ENCODE measurements at places on chromosomes 1 and 21.
A peak's percentile ranks its signal among the peaks of the same experiment; 100 is the strongest.

DNA sequence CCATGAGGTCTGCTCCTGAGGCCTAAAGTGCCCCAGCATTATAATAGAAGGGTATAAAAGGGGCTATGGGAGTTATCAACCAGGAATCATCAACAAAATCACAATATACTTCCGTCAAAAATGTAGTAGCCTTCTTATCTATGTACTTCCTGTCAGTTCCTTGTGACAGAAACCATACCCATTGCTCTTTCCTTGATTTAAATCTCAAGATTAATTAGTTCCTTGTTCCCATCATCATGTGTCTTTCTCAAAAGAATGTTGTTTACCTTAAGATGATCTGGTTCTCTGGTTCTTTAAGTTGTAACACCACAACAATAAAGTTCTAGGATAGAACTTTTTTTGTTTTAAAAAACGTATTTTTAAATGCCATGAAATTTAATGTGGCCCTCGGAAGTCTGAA is 833.3 kb downstream of the LTN1 start:
- no peak for DNase-seq

GRCh38 chr1:207470927-207471326 is 16.8 kb downstream of the CR2 start:
- no peak for DNase-seq

DNA sequence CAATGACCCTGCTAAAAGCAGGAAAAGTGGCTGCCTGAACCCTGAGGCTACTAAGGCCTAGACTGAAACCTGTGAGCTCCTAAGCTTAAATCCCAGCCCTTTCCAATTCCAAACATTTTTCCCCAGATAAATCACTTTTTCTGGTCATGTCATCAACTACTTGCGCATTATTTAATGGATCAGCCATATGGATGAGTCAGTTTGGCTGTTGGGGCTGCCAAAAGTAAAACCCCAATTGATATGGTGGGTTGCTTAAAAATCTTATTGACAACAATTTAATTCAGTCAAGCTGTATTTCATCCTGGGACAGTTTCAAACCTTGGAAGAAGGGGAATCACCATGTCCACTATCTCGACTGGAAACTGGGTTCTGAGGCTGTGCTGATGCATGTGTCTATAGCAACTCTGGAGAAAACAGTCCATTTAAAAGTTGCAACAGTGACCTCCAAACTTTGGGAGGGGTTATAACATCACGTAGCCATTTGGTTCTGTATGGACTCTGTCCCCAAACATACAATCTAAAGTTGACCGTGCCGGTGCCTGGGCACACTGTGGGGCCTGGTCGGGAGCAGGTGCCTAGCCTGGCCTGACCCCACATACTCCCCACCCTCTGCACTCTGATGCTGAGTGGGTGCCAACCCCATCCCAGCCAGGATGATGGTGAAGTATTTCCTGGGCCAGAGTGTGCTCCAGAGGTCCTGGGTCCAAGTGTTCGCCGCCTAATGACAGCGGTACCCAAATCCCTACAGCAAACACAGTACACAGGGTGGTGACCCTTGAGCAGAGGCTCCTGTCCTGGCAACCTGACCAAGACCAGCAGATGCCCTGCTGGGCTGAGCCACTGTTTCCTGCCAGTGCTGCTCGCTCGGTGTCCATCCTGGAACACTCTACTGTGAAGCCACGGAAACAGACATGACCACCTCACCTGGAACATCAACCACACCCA is 46.5 kb upstream of the LRRC52 start:
- DNase-seq: no peak

DNA sequence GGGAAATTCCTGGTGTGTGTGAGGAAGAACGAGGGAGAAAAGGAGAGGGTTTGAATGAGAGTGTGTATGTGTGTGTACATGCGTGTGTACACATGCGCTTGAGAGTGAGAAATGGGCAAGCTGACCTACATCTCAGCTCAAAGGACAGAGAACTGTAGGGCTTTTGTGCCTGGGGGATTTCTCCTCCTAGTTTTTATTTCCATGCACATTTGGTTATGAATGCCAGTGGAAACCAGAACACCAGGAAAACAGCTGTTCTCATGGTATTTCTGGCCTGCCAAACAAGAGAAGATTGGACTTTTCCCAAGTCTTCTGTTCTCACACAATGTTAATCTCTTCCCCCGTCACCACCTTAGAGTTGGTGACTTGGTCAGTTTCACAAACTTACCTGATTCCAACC is 45.2 kb downstream of the SLC44A3 start:
- DNase-seq: peak; percentile 40

GRCh38 chr1:66437136-66437401 is 96.9 kb upstream of the SGIP1 start:
- DNase-seq: no peak

DNA sequence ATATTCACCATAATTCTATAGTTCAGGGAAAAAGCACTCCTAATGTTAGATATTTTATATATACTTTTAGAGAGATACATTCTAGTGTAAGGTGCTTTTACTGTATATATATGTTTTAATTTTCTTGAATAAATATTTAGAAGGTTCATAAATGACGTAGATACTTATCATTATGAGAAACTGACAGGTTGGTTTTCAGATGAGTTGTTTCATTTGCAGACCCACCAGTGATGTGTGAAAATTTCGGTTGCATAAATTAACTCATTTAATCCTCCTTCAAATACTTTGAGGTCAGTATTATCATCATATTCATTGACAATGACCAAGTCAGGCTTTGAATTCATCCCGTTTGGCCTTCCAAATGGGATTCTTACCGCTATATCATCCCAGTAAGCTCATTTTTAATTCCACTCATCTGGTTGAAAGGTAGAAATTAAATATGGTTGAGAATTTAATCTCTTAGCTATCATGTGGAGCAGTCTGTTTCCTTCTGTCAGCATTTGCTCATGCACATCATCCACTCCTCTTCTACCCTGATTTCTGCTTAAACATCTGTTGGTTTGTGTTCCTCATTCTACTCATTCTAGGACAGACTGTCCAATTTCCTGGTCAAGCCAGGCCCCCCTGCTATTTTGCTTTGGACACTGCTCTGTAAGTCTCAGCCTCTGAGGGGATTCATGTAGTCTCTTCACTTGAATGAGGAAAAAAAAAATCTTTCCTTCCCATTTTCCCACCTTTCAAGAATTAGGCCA is 1156.6 kb downstream of the PLA2G4A start:
- DNase-seq: no peak

DNA sequence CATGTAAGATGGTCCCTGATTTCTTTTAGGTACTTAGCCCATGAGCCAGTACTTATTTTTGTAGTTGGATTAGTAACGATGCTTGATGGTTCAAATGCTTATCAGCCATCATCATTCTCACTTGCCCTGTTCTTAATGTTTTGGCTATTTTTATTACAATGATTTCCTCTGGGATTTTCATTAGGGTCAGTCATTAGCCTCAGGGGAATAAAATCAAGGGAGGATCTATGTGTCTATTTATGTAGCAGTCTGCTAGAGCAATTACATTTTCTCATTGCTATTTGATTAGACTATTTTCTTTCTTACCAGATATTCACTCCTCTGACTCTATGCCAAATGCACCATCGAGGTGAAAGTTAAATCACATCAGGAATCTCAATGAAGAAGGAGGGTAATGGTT is 10.9 kb upstream of the CCT8 start:
- peak; percentile 31 for DNase-seq

DNA sequence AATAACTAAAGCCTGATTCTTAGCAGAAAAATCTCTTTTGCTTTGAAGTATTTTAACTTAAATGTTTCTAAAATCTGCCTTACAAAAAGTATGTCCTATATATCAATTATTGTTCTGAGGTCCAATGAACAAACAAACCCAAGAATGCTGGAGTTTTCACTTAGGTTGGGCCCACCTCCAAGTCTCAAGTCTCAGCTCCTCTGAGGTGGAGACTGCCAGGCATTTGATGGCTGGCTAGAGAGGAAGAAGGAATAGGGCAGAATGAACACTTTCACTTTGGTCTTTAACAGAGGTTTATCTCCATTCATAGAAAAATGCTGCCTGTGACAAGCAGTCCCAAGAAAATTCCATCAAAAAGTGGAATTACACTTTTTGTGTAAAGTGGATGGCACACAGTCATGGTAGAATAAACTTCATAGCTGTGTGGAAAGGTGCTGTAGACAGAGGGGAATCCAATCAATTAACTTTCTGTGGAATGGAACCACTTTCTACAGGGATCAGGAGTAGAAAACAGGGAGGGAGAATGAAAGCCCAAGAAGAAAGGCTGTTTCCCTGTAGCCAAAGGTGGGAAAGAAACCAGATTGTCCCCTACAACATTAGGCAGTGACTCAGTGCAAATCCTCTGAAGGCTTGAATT is 349.4 kb upstream of the RUNX1 start:
- no peak for DNase-seq

- no peak for DNase-seq
Measured at GRCh38 chr1:198549866-198550265, 9.4 kb upstream of the ATP6V1G3 start.

- no peak for DNase-seq
Measured at GRCh38 chr1:195241066-195241465, 1367.2 kb downstream of the KCNT2 start.

DNA sequence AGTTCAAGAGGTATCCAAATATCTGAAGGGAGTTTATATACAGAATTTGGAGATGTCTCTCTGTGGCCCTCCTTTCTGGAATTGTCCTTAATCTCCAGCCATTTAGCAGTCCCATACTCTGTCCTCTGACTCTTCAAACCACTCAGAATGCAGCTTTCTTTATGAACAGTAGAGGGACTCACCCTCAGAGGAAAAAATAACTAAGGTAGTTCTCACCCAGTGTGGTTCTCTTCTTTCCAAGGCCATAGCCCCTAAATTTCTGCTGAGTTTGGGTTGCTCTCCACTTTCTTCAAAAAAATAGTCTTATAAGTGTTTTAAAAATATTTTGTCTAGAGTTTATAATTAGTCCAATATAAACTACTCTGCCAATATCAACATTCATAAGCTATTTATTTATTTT is 369.7 kb downstream of the MATN1 start:
- DNase-seq: no peak

- DNase-seq: no peak
Measured at GRCh38 chr1:101005183-101005582, 20.4 kb downstream of the DPH5 start.

- peak; percentile 67 for DNase-seq
Measured at GRCh38 chr1:173853074-173853473, 14.7 kb downstream of the GAS5 start.

GRCh38 chr21:35027563-35028450 is 21.3 kb downstream of the RUNX1 start:
- DNase-seq: no peak

DNA sequence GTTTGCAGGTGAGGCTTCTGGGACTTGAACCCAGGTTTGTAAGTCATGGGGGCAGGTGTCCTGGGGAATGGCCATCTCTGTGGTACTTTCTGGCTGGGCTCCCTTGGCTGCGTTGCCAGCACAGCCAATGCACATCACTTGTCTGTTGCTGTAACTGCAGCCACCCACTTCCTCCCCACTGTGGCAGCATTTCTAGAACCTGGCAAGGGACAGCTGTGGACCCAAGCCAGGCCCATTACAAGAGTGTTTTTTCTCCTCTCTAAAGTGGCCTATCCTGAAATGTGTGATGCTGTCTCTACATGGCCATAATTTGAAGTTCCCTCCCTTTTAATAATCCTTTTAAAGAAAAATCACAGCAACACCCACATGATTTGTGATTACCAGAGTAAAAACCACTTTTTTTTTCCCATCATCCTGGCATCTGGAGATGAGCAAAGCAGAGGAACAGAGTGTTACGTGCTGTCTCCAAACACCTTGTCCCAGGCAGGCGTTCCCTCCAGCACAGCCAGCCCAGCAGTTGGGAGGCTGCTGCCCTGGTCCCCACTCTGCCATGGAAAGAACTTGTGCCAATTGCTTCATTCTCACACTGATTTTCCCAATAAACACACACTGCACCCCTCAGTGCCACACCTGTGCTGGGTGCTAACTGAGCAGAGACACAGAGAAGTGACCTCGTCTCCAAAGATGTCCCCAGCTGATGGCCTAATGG is 360.6 kb upstream of the USP24 start:
- DNase-seq: no peak

- no peak for DNase-seq
Measured at GRCh38 chr1:166353213-166353612, 186.4 kb upstream of the FAM78B start.

Measured in HFFc6 (cell line).